ENCODE measurements at places on chromosomes 1 and 21.

GRCh38 chr21:35563885-35564451 lies 496.4 kb downstream of the SETD4 start:
- DNase-seq: no peak

- DNase-seq: peak; percentile 78
Measured at GRCh38 chr1:201515895-201516294, 9.0 kb upstream of the CSRP1 start.

DNA sequence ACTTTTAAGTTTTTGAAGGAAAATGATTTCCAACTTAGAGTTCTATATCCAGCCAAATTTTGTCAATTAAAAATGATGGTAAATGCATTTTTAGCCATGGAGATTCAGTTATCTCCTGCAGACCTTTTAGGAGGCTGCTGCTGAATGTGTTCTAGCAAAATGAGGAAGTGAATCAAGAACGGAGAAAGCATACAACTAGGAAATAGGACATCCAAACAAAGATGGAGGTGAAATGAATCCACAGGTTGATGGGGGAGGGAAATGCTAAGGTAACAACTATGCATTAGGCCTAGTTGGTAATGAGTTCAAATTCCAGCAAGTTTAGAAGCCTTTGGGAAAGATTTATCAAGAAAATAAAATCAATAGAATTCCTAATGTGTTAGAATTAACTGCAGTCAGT lies 80.5 kb downstream of the FNBP1L start:
- no peak for DNase-seq

- no peak for DNase-seq
Measured at GRCh38 chr1:245526141-245526540, 371.4 kb downstream of the KIF26B start.

DNA sequence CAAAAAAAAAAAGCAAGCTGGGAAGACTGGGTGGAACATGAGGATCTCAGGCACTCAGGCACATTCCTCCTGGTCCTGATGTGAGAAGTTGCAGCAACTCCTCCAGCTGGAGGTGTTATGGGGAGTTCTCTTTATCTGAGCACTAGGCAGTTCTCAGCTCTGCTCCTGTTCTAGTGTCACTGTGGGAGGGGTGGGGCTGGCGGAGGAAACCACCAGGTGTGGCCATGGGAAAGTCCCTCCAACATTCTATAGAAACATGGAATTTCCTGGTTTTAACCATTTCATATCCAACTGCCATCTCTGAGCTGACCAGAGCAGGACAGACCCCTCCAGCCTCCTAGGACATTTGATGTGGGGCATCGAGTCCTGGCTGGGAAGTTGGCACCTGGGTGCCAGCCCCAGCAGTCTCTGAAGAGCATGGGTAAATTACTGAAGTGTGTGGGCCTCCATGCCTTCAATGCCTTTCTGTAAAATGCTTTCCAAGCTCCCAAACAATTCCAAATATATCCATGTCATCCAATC lies 804 bp upstream of the IKBKE start:
- DNase-seq: peak; percentile 40

DNA sequence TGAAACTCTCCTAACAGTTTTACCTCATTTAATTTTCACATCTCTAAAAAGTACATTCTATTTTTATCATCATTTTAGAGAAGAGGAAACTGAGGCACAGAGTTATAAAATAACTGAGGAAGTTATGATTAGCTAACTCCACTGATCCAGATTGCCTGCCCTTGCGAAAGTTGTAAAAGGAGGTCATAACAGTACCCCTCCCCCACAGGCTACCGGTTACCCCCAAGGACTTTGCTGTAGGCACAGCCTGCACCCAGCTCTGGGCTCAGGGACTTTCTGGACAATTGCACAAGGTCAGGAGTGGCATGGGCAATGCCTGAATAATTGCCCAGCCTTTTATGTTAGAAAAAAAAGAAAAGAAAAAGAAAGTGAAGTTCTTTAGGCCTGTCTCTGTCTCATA lies 22.7 kb downstream of the PIGM start:
- DNase-seq: no peak

GRCh38 chr1:36419140-36419539 lies 21.4 kb upstream of the LSM10 start:
- DNase-seq: no peak

DNA sequence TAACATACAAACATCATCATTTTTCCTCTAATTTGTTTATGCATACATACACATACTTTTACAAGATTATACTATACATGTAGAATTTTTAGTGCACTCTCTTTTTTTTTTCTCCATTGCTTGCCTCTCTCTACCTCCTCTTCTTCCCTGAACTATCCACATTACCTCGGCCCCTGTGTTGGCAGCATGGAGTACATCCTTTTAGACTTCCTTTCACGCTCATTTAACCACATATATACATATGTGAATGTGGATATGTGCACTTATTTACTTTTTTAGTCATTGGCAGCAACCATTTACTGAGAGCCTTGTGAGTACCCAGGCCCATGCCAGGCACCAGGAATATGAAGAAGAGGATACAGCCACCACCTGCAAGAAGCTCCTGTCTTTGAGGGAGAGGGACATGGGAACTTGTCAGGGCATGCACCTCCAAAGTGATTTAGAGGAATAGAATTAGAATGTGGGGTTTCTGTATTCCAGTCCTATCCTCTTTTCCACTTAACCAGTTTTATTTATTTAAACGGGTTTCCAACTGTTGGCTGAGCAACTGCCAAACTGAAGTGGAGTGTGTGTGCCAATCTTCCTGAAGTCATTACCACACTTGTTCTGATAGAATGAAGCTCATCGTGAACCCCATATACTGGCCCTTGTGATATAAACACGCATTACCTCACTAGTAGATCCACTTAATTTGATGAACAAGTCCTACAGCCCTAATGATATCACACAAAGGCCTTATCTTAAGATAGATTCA lies 212.6 kb downstream of the TNR start:
- DNase-seq: no peak

GRCh38 chr1:94884106-94884505 lies 42.8 kb downstream of the CNN3 start:
- DNase-seq: peak; percentile 47

GRCh38 chr1:191585095-191585494 lies 573.2 kb upstream of the RGS18 start:
- no peak for DNase-seq

DNA sequence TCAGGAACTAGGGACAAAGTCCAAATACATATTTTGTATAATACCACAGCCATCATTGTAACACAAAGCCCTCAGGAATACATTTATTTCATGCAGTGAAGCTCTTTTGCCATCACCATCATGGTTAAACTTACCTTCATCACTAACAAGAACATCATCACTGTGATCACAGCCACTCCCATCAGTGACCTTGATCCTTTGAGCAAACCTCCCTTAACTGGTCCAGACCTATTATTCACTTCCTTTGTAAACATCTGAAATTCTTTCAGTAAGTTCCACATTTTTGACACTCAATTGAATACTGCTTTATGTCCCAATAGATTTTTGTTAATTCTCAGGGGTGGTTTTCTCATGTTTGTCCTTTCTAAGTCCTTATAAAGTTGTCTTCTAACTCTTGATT lies 16.2 kb upstream of the KPRP start:
- DNase-seq: peak; percentile 69

- no peak for DNase-seq
Measured at GRCh38 chr1:25642574-25643108, 26.1 kb downstream of the MAN1C1 start.

DNA sequence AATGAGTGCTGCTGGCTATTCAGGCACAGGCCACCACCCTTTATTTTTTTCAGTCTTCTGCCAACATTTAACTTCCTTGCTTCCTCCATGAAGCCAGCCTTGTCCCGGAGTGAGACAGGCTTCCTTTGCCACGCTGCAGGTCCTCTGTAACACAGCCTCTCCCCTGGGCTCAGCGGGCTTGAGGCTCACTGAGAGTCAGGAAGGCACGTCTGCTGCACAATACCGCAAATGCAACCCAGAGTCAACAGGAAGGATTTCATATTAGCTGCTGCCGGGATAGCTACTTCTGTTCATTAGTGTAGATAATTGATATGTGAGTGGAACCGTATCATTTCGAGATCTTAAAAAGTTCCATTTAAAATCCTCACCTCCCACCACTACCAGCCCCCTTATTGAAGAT lies 22.5 kb downstream of the MYOG start:
- no peak for DNase-seq

DNA sequence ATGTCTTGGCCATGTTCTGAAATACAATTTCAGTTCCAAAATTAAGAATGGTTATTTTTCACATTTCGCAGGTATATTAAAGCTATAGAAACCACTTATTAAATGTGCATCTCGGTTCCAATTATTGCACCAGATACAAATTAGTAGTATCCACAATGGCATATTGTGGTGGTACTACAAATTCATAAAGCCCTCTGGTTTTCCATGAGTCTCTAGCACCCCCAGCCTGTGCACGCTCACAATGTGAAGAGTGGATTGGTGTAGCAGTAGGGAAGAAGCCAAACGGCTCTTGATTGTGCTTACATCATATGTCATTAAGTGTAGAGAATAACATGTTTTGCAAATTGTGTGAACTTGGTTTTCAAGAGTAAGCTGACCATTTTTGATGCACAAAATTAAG lies 1.9 kb upstream of the BRINP3 start:
- no peak for DNase-seq

DNA sequence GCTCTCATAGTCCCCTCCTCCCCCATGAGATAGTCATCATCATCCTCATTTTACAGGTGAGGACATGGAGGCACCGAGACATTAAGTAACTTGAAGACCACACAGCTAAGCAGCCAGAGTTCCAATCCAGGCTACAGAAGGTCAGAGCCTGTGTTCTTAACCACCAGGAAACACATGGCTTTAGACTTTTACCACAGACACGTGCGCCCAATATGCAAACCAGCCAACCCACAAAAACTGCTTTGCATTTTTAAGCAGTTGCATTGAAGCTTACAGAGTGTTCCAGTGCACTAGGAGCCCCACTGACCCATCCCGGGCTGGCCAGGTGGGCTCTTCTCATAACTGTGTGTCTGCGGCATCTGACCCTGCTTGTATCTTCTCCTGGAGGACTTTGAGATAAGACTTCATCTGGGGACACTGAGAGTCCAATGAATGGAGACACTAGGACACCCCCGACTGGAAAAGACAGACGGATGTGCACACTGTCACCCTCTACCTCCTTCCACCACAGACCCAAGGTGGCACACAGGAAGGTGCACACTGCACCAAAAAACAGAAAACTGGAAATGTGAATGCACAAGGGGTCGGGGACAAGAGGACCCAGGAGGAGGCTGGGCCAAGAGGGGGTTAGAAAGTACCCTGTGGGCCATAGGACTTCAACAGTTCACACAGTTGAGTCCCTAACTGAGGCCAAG lies 56.4 kb downstream of the ETS2 start:
- no peak for DNase-seq

DNA sequence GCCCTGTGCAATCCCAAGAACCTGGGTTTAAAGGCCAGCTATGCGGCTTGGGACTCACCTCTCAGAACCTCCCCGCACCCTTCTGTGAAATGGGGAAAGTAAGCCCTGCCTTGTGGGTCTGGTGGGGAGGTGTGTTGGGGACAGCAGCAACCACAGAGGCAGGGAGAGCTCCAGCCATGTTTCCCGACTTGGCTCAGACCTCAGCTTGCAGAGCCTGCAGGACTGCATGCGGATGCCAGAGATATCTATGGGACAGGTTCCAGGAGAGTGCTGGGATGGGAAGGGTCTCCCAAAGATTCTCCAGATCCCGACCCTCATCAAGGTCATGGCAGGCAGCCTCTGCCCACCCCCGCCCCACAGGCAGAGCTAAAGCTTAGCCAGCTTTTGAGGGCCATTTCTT lies 20.2 kb downstream of the PADI1 start:
- no peak for DNase-seq

GRCh38 chr1:241453732-241454131 lies 65.8 kb downstream of the FH start:
- no peak for DNase-seq

DNA sequence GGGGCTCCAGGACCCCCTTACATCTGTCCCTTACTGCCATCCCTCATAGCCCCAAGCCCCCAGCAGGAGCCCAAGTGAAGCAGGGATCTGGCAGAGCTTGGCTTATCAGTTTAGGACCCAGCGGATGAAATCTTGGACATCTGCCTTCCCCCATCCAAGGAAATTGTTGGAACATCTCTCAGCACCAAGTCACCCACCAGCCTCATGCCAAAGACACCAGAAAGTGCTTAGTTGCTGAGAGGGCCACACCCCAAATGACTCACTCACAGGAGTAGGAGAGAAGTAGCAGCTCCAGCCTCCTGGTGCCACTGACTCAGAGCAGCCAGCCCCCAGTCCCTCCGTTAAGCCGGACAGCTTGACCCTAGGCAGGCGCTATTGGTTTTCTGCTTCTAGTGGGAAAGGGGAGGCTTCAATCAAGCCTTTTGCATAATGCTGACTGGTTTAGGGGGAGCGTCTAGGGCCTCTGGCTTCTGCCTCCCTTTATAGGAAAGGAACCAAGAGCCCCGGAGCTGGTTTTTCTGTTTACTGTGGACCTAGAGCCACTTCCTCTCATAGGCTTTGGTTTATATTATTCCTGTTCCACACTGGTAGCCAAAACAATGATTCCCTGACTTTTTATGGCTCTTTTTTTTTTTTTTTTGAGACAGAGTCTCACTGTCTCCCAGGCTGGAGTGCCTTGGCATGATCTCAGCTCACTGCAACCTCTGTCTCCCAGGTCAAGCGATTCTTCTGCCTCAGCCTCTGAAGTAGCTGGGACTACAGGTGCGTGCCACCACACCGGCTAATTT lies 114.2 kb upstream of the IPO9 start:
- peak; percentile 98 for DNase-seq

DNA sequence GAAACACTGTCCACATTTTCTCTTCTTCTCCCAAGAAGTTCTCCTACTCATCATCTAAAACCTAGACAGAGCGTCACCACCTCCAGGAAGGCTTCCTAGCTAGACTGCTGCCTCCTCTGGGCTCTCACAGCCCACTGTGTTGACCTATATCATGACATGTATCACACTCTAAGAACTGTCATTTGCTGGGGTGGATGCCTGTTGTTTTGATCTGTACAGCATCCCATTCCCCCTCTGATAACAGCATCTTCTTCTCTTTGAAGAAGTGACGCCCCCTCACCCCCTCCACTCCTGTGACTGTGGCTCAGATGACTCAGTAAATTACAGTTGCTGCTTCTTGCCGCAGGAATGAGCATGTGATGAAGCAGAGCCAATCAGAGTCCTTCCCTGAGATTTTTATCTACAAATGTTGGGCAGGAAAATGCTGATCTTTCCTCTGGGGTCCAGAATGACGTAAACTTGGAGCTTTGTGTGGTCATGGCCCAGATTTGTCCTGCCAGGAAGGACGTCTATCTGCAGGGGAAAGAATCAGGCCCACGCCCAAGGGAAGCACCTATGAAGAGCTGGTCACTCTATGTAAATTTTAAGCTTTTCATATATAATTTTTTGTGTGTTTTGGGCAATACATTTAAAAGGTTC lies 28.0 kb upstream of the FOXO6 start:
- DNase-seq: no peak

- no peak for DNase-seq
Measured at GRCh38 chr1:40782371-40782956, 1.1 kb upstream of the KCNQ4 start.

DNA sequence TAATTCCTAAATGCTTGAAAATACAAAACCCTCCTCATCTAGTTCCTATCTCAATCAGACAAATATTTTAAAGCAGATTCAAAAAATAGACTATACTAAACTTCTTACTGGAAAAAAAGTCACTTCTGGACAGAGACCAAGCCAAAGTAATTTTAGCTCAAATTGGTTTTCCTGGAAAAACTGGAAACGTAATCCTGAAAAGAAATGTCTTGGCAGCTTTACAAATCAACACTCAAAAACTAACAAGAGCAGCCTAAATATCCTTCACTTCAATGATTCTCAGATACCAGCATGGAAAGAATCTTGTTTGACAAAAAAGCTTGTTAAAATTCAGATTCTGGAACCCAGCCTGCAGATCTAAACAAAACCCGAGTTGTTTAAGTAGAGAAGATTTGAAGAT lies 9.1 kb upstream of the GPR88 start:
- DNase-seq: no peak
